Activated naive CD8-positive, alpha-beta T cell treated with anti-CD3 and anti-CD28 coated beads, Interleukin-2, amount 50 U/mL, for 16 hours (primary cell): ENCODE measurements at places on chromosomes 12 and 14.

DNA sequence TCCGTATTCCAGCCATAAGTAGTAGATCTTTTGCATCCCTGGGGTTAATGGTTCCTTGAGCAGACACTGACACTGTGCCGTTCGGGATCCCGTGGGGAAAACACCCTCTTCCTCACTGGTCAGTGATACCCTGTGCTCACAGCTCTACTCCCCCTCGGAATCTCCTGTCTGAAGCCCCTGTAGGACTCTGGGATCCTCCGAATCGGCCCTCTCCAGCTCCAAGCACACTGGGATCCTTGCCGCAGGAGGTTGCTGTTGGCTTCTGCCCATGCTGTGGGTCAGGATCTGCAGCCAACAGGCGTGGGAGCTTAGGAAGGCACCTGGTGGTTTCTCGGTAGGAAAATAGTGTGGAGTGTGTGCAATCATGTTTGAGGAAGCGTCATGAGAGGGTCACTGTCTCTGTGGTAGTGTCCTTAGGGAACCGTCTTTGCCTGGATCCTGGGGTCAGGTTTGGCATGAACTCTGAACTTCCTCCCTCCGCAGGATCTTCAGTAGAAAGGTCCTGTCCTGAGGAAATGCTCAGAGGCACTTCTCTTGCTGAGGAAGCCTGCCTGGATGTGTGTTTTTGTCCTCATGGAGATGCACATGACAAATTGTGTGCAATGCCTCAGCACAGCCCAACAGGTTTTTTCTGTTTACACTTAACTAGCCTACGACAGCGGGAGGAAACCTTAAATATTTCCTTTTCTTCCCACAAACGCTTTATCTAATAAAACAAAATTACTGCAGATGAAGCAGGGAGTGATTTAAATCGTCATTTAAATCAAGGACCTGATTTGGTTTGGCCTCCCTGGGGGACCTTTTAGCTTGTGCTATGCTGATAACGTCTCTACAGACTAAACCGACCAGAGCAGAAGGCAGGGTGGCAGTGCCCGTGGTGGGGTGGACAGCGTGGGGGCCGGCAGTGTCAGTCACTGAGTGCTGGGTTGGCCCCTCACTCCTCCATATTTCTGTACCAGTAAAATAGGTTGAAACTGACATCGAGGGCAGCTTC, 18.7 kb downstream of the FBXL14 start:
- no peak for DNase-seq

DNA sequence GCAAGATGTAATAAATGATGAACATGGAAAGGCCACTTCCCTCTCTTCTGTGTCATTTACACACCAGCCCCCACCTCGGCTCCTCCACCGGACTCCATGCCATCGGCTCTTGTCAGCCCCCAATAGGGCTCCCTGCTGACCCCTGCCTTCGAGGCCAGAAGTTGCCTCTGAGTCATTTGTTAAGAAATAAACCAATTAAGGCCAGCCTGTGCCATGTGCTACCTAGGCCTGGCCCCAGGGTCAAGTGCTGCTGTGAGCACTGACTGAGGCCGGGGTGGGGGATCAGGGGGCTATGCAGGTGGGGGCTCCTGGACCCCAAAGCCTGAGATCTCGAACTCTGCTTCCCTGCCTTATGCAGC, 53.2 kb downstream of the TESC start:
- DNase-seq: no peak

DNA sequence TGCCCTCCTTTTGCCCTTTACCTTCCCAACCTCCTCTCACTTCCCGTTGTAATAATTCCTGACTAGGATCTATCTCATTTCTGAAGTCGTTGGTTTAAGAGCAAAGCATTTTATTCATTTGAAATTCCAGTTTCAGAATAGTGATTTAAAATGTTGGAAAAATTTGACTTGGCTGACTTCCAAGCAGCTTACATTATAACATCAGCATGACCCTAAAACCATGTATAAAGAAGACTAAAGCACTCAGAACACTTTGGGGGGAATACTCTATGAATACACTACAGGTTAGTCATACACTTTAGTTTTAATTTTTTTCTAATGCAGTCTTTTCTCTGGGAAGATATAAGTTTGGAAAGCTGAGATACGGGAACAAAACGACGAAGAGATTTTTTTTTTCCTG, 161.1 kb downstream of the BTG1 start:
- DNase-seq: no peak

DNA sequence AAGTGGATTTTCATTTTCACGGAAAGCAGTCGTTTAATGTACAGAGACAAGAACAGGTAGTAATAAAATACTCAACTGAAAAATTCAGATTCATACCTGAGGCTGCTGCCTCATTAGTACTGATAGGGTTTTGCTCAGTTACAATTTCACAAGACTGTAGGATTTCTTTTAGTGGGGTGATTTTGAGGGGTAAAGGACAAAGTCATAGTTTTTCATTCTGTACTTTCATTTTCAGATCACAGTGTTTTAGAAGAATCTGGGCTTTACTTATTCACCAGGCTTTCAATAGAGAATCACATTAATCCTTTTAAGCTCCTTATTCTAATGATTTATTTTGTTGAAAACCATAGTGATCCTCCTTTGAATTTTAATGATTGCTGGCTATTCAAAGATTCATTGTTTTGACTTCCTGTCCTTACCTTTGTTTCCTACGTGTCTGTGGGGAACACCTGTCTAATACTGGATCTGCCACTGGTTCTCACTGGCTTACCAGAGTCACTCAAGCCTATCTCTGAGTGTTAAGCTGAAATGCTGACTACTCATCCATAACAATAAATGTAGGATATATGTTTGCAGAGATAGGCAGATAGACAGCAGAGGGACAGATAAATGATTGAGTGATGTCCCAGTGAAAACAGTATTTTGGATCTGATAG, 243.8 kb upstream of the NPAS3 start:
- no peak for DNase-seq

- DNase-seq: no peak
Observed at GRCh38 chr12:52805739-52806138, 8.2 kb downstream of the KRT4 start.

DNA sequence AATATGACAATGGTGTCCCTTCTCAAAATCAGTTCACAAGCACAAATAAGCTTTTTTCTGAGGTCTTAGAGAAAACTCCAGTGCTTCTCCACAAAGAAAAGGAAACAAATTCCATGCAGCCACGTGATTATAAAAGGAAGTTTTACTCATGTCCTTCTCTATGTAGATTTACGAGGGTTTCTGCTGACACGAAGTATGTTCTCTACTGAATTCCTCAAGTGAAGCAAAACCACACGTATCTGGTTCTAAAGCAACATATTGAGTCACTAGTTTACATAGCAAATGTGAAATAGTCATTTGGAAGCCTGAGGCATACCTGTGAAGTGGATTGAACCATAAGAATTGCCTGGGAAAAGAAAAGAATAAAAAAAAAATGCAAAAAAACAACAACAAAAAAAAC, 31.9 kb downstream of the BMP4 start:
- no peak for DNase-seq

GRCh38 chr14:52043690-52044089, 25.2 kb downstream of the NID2 start:
- DNase-seq: no peak

DNA sequence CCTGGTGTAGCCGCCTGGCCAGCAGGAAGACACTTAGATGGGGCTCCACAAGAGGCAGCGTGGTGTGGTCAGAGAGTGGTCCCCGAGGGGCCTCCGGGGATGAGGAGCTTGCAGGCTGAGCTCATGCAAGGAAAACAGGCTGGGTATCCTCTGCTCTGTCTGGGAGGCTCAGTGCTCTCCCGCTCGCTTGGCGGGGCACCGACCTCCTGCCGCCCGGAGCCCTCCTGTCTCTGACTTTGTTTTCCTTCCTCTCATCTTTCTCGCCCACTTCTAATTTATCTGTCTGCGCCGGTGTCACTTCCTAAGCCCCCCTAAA, 31.3 kb upstream of the DLK1 start:
- no peak for DNase-seq

DNA sequence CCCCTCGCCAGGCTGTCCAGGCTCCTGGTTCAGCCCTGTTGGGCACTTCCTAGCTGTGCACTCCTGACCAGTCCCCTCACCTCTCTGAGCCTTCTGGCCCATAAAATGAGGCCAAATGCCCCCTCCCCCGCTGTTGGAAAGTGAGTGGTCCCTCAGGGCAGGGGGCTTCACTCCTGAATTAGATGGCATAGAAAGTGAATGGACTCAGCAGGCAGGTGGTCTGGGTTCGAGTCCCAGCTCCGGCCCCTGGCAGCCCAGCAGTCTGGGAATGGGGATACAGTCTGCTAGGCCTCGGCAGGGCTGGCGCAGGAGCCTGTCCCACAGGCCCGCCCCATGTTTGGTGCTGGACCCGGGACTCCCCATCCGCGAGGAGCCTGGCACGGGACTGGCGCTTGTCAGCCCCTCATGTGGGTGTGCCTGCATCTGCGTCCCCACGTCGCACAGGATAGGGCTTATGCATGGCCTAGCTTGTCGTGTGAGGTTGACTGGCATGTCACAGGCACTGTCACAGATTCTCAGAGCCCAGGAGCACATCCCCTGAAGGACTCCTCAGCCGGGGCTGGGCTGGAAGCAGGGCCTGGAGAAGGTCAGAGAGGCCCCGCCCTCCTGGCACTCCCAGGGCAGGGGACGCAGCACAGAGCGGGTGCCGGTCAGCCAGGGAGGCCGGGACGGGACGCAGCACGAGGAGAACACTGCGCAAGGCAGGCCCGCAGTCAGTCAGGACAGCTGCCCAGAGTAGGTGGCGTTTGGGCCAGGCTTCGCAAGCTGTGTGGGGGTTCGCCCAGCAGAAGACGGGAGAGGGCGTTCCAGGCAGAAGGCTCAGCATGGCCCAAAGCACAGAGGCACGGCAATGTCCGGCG, 40.5 kb downstream of the DIO3 start:
- DNase-seq: no peak

GRCh38 chr12:8048906-8049305, 16.4 kb downstream of the FOXJ2 start:
- no peak for DNase-seq

- DNase-seq: no peak
Observed at GRCh38 chr14:83558946-83559345, 1971.0 kb upstream of the FLRT2 start.

DNA sequence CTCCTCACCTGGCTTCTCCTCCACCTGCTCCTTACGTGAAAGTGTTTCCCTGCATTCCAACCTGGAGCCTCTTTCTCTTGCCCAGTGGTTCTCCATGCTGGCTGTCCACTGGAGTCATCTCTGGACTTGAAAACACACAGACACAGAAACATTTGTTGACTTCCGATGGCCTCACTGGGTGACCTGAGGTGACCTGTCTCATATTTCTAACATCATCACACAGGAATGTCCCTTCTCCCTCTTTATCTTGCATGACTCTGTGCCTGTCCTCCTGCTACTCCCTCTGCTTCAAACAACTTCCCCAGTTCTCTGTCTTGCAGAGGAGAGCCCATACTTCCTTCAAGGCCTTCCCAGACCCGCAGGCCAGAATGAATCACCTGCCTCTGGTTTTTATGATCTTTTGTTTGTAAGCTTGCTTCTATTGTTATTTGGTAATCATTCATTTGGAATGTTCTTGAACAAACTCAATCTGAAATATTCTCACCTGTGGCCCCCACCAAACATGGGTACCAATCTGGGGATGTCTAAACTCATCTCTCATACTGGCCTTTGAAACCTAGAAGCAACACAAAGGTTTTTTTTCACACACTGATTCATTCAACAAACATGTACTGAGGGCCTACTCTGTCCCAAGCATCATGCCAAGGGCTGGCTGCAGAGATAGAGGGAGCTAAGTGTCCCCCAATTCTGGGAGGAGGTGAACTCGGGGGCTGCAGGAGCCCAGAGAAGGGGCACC, 9.7 kb upstream of the RIN3 start:
- DNase-seq: no peak

- no peak for DNase-seq
Observed at GRCh38 chr12:43241986-43242385, 310.0 kb downstream of the ADAMTS20 start.

DNA sequence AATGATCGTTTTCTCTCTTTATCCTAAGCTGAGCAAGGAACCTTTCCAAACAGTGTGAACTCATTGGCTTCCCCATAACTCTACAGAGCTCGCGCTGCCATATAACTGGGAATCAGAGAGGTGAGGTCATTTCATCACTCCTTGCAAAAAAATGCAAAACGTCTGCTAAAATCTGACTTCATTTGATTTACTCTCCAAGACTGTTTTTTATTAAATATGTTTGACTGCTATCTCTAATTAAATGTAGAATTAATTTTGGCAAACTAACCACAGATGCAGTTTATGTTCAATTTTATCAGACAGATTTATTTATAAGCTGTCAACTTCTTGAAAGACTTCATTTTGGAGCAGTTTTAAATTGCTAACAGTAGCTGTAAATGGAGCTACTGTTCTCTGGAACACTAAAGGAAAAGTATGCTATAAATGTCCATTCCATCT, 131.6 kb upstream of the SOX5 start:
- no peak for DNase-seq

DNA sequence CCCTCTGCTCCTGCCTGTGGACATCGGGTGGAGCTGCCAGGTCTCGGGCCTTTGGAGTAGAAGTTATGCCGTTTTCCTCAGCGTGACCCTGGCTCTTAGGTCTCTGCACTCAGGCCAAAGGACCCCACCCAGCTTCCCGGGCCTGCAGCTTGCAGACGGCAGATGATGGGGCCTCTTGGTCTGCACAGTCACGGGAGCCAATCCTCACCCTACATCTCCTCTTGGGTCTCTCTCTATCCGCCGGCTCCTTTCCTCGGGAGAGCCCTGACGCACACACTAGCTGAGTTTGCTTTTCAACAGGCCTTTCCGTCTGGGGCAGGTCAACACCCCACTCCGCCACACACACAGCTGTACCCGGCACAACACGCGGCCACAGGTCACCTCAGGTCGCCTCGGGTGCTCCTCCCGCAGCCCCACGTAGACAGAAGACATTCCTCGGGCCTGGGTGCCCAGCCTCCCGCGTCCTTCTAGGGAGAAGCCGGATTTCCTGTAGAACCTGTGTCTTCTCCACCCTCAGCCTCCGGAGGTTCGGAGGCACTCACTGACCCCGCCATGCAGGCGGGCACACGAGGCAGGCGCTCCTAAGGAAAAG, 9.9 kb downstream of the GALNT9 start:
- no peak for DNase-seq

DNA sequence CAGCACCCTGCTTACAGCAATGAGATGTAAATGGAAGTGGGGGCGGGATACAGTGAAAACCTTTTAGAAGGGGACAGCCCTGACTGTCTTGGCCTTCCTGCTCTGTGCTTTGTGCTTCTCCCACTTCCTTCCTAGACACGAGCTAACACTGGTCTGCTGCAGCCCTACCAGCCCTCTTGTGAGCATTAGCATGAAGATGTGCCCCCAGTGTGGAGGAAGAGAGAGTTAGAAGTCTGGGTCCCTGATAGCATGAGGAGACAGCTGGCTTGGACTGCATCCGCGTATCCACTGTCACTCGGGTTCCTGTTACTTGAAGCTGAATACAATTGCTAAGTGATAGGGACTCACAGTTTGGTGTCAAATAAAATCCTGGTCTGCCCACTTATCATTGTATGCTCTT, 248.1 kb upstream of the SOX5 start:
- DNase-seq: no peak
